A549 treated with dexamethasone at 1 μM for 4 hours (cell line): ENCODE measurements at places on chromosomes 1 and 21. TPM values are rescaled to one million over a fixed set of nuclear protein-coding genes. Genes with fewer than 3 reads are reported as not detected.

CACHD1 gene
- total RNA-seq: 1.3 to 1.6 TPM (median 1.5 TPM) in 5 replicates

ZNF684 gene
- total RNA-seq: 1.7 to 2.3 TPM (median 1.9 TPM) in 5 replicates

OLIG1 gene
- total RNA-seq: not detected in 5 replicates

GPR161 gene
- total RNA-seq: 10.3 to 18.0 TPM (median 16.2 TPM) in 5 replicates

WDTC1 gene
- 5.2 to 8.0 TPM (median 7.4 TPM) in 5 replicates for total RNA-seq

LCE1C gene
- 0.14 TPM in 1 of 5 replicates, not detected in the others for total RNA-seq

LCE2C gene
- total RNA-seq: not detected in 5 replicates

AURKAIP1 gene
- total RNA-seq: 116 to 165 TPM (median 153 TPM) in 5 replicates

MAGI3 gene
- total RNA-seq: 3.4 to 4.9 TPM (median 4.1 TPM) in 5 replicates

AMIGO1 gene
- total RNA-seq: 0.99 to 1.7 TPM (median 1.4 TPM) in 5 replicates

LRRIQ3 gene
- total RNA-seq: 0.47 to 0.78 TPM (median 0.58 TPM) in 5 replicates

OR2L5 gene
- not detected in 5 replicates for total RNA-seq

TNFRSF14 gene
- total RNA-seq: 0.11 to 0.37 TPM (median 0.22 TPM) in 4 of 5 replicates, not detected in the other

CCDC181 gene
- total RNA-seq: 0.07 to 0.29 TPM (median 0.21 TPM) in 5 replicates

USP25 gene
- 11.6 to 16.4 TPM (median 13.7 TPM) in 5 replicates for total RNA-seq

DYNLT4 gene
- 0.38 to 0.73 TPM (median 0.53 TPM) in 4 of 5 replicates, not detected in the other for total RNA-seq

CASQ2 gene
- 0.02 TPM in 1 of 5 replicates, not detected in the others for total RNA-seq

AMY1B gene
- not detected in 5 replicates for total RNA-seq

APOBEC4 gene
- total RNA-seq: not detected in 5 replicates
